ENCODE measurements at places on chromosomes 5 and 9.

- no peak for DNase-seq
Measured at GRCh38 chr5:80193401-80193800, 62.4 kb downstream of the SERINC5 start.

DNA sequence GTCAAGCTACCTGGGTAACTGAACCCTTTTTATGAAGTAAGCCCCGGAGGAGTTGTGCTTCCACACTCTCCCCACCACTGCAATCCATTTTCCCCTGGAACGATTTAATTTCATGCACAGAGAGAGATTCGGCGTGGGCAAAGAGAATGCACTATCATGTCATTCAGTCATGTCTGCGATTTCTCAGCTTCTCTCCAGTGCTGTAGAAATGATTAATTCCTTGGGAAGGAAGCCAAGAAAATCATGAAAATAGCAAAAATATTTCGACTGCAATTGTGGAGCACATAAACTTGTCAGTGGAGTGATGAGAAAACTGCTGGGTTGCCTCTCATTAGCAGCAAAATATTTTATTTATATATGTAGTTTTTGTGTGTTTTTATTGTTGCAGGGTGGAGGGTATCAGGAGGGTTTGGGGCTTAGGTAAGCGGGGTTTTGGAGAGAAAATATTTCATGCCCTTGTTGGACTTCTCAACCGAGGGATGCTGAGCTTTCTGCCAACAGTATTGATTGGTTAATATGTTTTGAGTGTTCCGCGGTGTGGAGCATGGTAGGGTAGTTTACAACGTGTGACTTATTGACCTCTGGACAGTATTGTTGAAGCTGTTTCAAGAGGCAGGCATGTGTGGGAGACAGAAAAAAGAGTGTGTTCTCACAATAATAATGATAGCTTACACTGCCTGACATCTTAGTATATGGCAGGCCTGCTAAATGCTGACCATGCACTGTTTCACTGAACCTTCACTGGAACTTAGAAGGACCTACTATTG is 69.3 kb downstream of the SGCD start:
- DNase-seq = no peak

DNA sequence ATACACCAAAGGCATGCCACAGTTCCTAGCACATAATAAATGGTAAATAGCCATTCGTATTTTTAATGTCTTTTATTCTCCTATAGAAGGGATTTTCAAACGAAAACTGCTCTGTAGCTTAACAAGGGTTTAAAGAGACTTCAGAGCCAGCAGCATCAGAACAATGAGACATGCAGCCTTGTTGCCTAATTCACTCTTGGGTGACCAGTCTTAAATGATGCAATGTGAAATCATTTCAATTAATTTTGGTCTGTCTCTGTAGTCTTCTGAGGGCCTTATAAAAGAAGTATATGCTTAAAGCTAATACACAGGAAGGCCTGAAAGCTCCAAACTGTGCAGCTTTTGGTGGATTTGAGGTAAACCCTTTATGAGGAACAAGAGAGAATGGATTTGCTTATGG is 888.8 kb upstream of the WWC1 start:
- no peak for DNase-seq

DNA sequence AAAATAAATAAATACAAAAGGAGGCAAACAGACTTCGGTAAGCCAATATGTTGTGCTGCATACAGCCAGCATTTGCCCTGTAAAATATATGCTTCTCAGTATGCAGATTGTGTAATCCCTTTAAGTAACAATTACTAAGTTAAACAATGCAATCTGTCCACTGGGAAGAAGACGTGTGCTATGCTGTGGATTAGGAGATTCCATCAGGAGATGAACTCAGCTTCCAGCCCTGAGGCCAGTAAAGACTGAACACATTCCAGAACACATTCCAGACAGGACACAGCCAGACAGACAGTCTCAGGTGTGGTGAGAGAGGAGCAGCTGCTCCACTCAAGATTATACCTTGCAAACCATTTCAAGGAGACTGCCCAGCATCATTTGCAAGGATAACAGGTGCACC is 97.8 kb downstream of the MPDZ start:
- no peak for DNase-seq

DNA sequence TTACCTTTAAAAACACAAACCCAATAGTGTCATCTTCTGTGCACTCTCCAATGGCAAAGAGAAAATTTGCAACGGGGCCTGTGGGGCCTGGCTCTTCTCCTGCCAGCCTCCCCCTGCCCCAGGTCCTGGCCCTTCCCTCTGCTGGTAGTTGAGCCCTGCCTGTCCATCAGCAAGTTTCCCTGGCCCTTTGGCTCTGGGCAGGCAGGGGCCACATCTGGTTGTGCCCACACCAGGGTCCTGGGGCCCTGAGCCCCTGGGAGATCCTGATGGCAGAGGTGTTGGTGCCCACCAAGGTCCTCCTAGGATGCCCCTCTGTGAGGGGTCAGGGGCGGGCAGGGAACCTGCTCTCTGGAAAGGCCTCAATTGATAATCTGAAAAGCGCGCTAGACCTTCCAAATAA is 157.3 kb downstream of the DAB2IP start:
- DNase-seq = no peak

DNA sequence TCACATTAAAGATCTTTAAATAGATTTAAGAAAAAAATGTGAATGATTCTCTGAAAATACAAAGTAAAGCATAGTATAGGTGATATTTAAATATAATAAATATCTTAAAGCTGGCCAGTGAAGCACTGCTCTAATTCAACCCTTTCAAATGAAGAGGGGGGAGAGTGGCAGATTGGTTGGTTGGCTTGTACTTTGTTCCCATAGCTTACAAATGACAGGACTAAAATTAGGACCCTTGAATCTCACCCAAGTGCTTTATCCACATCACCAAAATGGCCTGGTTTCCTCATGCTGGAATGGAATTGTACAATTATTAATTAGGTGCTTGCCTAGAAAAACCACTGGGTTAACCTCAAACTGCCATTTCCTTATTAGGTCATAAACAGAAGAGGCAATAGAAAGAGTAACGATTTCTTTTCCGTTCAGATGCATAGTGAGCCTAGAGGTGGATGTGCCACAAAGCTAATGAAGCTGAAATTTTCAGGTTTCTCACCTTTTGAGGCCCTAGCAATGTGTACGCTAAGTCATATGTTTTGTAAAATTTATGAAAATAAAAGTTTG is 354.5 kb upstream of the CDH6 start:
- DNase-seq = no peak

DNA sequence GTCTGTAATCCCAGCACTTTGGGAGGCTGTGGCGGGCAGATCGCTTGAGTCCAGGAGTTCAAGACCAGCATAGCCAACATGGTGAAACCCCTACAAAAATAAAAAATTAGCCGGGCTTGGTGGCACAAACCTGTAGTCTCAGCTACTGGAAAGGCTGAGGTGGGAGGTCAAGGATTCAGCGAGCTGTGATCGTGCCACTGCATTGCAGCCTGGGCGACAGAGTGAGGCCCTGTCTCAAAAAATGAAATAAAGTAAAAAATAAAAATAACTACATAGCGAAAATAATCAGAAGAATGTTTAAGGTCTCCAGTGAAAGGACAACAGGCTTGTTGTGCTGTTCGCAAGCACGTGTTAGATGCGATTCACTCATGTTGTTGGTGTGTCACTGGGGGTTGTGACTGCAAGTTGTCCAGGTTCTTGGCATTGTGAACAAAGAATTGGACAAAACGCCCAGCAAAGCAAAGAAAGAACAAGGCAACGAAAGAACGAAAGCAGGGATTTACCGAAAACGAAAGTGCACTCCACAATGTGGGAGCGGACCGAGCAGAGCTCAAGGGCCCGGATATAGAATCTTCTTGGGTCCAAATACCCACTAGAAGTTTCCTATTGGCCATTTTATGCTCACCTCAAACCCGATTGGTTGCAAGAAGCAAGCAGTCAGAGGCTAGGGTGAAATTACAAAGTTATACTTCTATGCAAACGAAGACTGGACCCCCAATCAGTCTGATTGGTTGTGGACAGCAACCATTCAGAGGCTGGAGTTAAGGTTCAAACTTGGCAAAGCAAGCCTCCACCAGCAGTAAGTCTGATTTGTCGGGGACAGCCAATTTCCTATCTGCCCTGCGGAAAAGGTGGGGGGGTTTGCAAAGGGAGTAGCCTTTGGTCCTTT is 844 bp upstream of the MCCC2 start:
- DNase-seq = no peak

- no peak for DNase-seq
Measured at GRCh38 chr5:145586661-145587307, 248.4 kb downstream of the PRELID2 start.

- DNase-seq = peak; percentile 62
Measured at GRCh38 chr9:114930056-114930812, at the start of gene TNFSF8. Gene TNFSF8, minus strand, starts transcription at chr9:114930591. Its CDS starts 288 bp downstream, at chr9:114930303.

DNA sequence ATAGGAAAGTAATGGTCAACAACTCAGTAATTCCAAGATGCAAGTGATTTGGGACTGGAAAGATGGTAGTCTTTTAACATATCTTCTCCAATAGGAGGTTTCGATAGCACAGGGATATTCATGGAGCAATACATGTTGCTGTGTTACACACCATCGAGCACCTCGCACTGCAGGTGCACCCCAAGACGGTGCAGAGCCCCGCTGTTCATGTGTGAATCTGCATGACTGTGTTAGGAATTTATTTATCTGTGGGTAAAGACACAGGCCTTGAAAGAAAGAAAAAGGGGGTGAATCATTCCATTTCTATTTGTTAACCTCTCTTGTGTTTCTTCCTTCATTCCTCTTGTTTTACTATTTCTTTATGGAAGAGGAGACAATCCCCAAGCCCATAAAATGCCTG is 217.1 kb downstream of the EBF1 start:
- no peak for DNase-seq

GRCh38 chr5:172620506-172620905 is 20.6 kb upstream of the NEURL1B start:
- DNase-seq = no peak
